Stimulated activated CD4-positive, alpha-beta T cell treated with anti-CD3 and anti-CD28 coated beads, Interleukin-4, amount 100 ng/mL, for 24 hours (primary cell): ENCODE measurements at places on chromosomes 12 and 14.

GRCh38 chr14:93023802-93024434, 91.8 kb downstream of the ITPK1 start:
- DNase-seq: no peak

DNA sequence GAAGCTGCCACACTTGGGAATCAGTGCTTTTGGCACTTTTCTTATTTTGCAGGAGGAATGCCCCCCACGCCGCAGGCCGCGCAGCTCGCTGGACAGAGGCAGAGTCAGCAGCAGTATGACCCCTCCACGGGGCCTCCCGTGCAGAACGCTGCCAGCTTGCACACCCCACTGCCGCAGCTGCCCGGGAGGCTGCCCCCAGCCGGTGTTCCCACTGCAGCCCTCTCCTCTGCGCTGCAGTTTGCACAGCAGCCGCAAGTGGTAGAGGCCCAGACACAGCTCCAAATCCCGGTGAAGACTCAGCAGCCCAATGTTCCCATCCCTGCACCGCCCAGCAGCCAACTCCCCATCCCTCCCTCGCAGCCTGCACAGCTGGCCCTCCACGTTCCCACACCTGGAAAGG, 32.3 kb downstream of the EP400 start:
- no peak for DNase-seq

DNA sequence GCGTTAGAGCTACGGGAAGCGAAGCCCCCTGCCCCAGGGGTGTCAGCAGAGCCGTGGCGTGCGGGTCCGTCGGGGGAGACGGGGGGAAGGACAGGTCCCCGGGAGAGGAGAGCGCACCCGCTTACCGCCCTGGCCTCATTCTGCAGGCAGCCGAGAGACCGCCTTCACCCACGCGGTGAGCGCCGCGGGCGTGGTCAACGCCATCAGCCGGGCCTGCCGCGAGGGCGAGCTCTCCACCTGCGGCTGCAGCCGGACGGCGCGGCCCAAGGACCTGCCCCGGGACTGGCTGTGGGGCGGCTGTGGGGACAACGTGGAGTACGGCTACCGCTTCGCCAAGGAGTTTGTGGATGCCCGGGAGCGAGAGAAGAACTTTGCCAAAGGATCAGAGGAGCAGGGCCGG, 10.5 kb downstream of the WNT5B start:
- DNase-seq: no peak

DNA sequence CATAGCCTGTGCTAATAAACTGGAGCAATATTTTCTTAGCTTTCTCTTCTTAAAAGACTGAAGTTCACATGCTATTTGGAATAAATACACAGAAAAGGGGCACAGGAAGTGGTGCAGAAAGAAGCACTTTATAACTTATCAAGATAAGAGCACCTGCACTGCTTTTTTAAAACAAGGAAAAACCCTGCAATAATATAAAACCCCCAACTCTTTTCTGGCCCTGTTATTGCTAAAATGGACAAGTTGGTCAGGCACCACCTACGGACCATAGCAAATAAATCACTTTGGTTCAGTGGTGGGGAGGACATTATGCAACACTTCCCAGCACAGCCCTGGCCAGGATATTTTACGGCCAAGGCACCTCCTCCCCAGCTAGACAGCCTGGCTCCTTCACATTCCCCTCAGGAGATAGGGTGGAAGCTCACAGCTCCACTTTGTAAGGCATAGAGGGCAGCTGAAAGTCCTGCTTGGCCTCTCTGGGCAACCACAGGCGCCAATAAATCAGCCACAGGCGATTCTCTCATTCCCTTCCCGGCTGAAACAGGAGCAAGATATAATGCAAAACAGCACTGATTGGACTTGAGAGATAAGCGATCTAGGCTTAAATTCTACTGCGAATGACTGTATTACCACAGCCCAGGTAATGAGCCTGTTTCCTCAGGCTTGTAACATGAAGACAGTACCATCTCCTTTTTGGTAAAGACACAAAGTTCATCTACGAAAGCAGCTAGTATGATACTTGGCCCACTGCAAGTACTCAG, 2.0 kb downstream of the ZBTB25 start:
- DNase-seq: no peak

DNA sequence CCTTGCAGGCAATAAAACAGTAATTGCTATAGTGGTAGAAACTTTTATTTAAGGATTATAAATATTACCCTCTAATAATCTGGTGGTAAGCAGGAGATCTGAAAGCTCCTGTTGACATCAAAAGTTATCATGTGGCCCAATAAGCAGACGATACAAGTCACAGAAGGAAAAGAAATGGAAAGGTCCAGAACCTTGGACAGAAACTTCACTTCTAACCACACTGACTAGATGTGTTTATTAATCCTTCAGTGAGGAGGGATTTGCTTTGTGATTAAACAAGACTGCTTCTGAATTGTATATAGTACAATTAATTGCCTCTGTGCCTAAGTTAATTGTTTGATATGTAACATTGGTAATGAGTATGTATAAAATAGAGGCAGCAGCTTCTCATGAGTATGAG, 652.7 kb upstream of the MIS18BP1 start:
- no peak for DNase-seq

DNA sequence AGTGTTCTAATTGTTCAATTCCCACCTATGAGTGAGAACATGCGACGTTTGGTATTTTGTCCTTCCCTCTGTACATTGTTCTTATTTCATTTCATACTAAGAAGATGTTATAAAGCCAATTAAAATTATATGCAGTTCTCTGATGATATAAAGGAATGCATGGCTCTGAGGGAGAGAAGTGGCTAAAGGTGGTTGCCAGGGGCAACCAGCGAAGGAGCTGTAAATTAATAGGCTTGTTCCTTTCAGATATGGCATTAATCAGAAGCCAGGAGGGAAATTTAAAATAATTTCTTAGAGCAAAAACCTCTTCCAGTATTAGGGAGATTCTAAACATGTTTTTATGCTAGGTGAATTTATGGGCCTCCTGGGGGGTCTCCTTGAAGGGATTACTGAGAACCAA, 227.8 kb downstream of the TMEM117 start:
- DNase-seq: no peak

DNA sequence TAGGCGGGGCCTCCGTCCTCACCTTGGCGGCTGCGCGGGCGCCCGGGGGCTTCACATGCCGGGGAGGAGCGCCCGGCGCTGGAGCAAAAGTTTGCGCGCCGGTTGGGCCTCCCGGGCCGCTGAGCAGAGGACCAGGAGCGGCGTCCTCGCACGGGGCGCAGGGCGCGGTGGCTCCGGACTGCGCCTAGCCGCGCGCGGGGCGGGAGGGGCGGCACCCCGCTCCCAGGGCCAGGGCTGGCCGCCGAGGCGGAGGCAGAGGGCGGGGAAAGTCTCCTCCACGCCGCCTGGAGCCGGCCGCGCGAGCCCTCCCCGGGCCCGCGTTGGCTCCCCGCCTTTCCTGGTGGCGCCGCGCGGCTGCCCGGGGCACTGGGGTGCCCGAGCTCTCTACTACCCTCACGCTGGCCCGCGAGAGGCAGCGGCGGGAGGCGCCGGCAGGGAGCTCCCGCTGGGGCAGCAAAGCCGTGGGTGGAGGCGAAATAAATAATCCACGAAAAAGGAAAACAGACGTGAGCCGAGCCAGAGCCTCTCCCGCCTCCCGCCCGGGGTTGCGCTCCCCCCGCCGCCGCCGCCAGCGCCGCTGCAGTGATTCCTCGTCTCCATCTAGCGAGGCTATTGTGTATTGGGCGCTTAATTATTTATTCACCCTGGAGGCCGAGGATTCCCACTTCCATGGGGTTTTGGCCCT, 400 bp upstream of the PRIMA1 start:
- DNase-seq: no peak
